ENCODE measurements at places on chromosomes 1 and 21.

DNA sequence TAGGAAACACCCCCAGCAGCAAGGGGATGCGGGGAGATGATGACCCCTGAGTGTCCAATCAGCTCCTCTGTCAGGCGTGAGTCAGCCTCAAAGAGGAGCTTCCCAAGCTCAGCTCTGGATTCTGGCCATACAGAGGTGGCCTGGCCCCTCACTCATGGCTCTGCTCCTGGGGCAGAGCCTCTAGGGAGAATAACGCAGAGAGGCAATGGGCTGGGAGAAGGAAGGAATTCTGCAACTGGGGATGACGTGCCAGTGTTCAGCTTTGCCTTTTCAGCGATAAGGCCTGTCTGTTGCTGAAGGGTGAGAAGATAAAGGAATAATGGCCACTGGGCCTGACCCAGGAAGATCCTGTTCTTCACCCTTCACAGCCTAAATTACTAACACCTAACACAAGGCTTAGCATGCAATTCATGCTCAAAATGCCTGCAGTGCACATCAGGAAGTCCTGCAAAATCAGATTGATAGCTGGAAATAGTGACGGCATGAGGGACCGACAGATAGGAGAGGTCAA, 92.2 kb downstream of the TBX19 start:
- DNase-seq, result peak; percentile 60

GRCh38 chr1:149846593-149847466, 52.5 kb upstream of the BOLA1 start:
- peak; percentile 2 for DNase-seq

DNA sequence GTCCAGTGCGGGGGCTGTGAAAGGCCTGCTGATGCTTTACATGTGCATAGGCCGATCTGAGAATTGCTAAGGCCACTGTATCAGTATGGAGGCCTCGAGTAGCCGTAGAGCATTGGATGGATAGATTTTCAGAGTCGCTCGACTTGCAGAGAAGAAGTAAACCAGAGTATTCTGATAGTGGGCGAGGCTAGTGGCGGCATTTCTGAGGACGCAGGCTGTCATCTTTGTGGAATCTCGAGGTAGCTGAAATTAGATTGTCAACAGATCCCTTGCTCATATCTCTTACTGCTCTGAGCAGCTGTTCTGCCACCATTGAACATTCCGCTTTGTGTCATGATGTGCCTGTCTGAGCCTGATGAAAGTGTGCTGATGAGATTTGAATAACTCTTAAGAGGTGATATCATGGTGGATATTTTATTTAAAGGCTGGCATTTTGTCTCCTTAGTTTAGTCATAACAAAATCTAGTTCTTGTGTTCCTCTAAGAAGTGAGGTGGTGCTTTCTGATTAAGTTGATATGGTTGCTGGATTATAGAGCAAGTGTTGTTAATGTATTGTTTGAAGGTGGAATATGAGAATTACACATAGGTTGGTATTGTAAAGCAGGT, 1.5 kb downstream of the KIF1B start:
- DNase-seq, result no peak

DNA sequence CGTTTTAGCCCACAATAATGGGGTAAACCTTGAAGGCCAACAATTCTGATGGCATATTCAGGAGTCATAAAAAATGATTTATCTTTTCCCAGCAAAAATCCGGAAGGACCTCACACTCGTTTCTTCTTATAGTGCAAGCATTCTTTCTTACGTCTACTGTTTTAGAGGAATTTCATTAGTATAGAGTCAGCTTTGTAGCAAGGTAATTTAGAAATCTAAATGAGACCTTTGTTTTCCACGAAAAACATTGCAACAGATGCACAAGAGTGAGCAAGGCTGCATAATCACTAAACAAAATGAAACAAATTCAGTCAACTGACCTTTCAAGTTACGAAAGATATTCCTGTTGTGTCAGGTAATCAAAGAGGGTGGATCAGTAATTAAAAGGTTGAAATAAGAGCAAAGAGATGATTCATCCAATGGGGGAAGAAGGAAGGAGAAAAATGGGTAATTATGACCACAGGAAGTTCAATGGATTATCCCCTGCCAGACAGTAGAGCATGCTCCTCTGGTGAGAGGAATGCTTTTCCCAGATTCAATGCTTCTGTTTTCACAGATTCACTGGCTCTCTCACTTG, 560 bp upstream of the CSDE1 start:
- no peak for DNase-seq

- DNase-seq, result no peak
These were observed 81.7 kb upstream of the ADAM30 start for GRCh38 chr1:119978018-119978505.

DNA sequence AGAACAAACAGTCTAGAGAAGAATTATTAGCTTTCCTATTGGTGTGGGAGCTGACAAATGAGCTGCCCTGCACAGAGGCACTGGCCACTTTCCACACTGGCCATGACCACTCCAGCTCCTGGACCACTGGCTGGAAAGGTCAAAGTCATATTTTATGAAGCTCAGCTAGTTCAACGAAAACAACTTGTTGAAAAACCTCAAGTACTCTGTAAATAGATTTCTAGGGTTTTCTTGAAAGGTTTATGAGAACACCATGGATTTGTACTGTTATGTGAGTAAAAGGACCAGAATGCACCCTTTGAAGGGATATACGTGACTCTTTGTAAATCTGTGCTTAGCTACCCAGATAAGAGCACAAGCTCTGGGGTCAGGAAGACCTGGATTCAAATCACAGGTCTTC, 54.5 kb upstream of the FGGY start:
- no peak for DNase-seq

DNA sequence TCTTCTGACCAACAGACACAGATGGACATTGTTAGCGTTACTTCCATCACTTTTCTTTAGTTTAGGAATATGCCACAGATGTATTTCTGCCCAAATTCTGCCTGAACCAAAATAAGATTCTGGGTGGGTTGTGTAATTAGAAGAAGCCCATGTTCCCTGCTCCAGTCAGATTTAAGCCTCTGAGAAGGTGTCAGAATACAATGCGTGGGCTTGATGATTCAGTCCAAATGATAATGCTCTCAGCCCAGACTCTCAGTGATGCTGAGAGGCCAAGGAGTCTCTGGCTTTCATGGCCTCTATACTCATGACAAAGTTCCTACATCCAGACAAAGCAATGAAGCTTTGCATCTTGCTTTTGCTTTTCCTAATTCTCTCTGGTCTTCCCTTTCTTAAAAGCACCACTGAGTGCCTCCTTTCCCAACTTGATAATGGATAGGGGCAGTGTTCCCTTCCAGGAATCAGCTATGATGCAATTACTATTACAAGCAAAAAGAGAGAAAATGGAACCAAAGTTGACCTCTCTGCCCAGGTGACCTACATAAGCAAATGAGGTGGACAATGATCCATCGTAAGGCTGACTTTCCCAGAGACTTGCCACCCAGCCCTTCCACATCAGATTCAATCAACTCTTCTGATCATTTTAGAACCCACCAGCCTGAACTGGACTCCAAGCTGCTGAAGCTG, 8.8 kb downstream of the SEC16B start:
- no peak for DNase-seq

DNA sequence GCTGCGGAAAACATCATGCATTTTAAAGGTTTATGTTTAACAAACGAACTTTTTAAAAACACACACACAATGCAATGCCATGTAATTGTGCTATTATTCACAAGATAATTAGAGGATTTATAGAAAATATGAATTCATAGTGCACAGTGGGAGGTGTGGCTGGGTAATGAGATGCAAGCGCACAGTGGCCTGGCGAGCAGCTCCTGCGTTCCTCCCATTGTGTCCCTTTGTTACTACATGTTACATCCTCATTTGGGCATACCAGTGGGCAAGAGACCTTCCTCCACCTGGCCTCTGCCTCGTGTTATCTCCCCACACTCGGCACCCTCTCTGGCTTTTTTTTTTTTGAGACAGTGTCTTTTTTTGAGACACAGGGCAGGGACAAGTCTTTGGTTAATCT, 30.0 kb upstream of the TENT5B start:
- no peak for DNase-seq

DNA sequence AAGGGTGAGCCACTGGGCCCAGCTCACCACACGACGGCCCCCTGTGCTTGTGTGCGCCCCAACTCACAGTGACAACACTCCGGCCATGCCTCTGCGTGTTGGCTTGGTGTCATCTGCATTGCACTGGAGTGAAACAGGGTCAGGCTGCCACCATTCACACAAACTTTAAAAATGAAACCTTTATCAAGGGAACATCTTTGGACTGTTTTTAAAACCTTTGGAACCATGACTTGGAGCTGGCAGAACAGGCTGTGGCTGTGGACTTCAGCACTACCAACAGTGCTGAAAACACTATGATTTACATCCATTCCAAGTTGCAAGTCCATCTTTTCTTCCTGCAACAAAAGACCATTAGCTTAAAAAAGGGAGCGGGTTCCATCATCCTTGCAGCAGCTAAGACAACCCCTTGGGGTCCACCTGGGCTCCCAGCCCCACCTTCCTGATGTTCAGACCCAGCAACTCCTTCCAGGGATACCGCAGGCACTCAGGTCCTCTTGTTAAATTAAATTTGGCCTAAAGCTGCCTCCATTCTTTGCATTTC, 25.6 kb downstream of the POFUT2 start:
- DNase-seq, result no peak

Measured in hematopoietic multipotent progenitor cell treated with erythropoietin and hydrocortisone succinate and interleukin-3 and kit ligand, for 8 days (in vitro differentiated cells).